ENCODE measurements at places on chromosomes 1 and 21.

DNA sequence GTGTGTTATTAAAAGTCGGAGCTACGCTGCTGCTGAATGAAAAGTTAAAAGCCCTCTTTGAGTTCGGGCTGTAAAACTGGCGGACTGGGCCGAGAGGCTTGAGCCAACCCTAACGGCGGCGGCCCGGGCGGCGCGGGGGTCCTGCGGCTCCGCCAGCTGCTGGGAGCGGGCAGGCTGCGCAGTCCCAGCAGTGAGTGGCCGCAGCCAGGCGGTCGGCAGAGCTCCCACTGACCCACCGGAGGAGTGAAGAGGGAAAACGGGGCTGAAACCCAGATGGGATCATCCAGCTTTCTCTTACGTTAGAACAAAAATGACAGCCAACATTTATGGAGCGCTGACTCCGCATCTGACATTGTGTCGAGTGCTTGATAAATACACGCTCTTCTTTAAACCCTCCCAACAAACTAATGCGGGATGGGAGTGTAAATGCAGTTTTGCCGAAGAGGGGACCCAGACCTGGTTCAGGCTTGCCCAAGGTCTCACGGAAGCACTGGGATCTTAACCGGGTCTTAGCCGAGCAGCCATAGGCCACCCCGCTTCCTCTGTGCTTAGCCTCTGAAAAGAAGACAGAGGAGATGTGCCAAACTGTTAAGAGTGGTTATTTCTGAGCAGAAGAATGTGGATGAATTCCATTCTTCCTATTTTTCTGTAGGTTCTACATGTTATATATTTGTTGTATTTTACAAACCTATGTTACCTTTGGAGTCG, 3.5 kb downstream of the GRHL3 start:
- DNase-seq, result no peak

GRCh38 chr1:225736437-225737098, 41.1 kb upstream of the SRP9 start:
- no peak for DNase-seq

- DNase-seq, result no peak
These were observed 894.6 kb upstream of the NEGR1 start for GRCh38 chr1:73176902-73177301.

- DNase-seq, result no peak
These were observed 136.1 kb upstream of the IRF2BP2 start for GRCh38 chr1:234745844-234746797.

- DNase-seq, result no peak
These were observed 15.2 kb upstream of the GPR153 start for GRCh38 chr1:6275826-6276782.

Measured in T-helper 1 cell (primary cell).